ENCODE measurements at places on chromosomes 12 and 14. TPM values are rescaled to one million over a fixed set of nuclear protein-coding genes. Genes with fewer than 3 reads are reported as not detected.

DNA sequence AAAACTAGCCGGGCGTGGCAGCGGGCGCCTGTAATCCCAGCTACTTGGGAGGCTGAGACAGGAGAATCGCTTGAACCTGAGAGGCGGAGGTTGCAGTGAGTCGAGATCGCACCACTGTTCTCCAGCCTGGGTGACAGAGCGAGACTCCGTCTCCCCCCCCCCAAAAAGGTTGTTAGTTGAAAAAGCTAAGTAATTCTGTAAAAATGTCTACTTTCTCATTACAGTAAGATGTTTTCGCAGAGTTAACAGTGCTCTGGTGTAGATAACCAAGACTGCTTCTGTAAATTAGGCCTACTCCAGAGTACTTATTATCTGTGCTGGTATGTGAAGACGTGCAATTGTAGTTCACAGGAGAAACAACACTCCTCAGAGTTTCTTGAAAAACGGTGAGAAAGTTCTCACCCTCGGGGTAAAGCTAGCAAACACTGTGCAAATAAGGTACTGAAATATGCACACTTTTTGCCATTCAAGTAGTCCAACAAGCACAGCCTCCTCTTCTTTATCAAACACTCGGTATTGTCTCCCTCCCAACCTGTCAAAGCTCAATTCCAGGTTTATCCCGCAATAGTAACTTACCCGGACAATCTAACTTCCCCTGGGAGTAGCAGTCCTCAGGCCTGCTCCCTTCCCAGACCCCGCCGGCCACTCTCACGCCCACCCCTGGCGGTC lies 974 bp downstream of the BTBD7 start:
- no peak for DNase-seq

Gene RABGGTA
- total RNA-seq: 78.1 TPM

Gene RIMBP2
- 0.08 TPM for total RNA-seq

Gene B3GNT4
- total RNA-seq: 0.35 TPM

Gene NKX2-8
- 2.8 TPM for total RNA-seq

- DNase-seq: no peak
Measured at GRCh38 chr12:66653796-66654195, 25.1 kb downstream of the GRIP1 start.

Gene GPR84
- not detected for total RNA-seq

DNA sequence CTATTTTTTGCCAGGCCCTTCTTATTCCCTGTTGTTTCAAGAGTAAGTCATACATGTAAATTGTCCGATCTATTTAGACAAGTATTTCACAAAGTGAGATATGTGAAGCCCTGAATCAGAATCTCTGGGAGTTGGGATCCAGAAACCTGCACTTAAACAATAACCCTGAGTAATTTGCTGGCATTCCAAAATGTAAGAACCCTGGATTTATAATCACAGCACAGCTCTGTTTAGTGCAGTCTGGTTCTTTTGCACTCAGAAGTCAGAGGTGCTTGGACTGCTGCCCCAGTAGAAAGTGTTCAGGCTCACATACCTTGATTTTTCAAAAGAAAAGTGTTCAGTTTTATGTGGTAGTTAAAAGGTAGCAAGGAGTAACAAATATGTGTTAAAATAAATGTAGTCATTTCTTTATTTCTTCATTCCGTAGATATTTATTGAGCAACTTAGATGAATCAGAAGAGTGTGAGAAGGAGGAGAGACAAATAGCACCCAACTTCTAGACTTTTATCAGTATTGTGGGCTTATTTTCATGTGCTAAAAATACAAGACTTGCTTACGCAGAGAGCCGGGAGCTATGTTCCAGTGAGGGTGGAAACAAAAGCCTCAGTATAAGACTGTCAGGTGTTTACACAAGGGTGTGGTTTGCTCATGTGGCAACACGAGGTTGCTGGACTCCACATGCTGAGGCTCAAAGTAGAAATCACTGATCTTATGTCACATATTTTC lies 70.1 kb downstream of the SYNE2 start:
- DNase-seq: no peak

Gene CFAP251
- total RNA-seq: 1.9 TPM

DNA sequence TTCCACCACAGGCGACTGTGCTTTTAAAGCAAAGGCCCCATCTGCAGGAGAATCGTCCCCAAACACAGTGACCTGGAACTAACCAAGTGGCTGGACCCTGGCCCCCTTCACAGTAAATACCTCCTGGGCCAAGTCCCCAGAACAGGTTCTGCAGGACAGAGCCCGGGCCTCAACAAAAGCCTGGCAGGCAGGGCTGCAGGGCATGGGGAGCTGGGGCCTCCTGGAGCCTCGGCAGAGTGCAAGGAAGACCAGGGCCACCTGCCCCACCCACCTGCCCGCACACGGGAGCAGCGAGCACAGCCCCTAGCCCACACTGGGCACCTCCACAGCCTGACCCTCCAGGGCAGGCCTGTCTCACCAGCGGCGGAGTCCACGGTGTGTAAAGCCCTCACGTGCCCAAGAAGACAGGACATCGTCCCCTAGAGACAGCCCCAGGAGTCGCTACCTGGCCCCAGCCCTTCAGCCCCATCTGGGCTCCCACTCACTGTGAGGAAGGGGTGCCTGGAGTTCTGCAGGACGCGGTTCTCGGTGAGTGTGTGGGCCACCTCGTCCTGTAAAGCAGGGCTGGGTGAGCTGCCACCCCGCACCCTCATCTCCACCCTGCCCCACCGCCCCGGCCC lies 21.0 kb downstream of the AKT1 start:
- no peak for DNase-seq

DNA sequence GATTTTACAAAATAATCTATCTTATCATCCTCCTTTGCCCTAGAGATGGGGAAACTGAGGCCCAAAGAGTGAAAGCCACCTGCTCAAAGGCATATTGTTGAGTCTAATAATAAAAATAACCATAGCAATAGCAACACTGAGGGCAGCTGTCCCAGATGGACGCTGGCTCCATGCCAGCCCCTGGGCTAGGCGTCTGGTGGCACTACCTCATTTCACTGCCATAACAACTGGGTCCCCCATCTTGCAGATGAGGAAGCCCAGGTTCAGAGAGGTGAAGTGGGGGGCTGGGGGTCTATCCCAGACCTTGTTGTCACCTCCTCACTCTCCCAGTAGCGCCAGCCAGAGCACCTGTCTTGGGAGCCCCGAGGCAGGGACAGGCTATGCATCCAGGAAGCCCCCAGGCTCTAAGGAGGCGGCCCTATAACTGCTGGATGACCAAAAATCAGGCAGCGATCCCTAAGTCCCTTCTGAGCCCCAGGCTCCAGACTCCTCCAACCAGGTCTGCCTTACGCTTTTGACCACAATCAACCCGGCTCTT lies 12.8 kb downstream of the BDKRB2 start:
- DNase-seq: no peak

Gene HRK
- total RNA-seq: 0.23 TPM

GRCh38 chr14:102320033-102320660 lies 601 bp downstream of the ZNF839 start:
- no peak for DNase-seq

DNA sequence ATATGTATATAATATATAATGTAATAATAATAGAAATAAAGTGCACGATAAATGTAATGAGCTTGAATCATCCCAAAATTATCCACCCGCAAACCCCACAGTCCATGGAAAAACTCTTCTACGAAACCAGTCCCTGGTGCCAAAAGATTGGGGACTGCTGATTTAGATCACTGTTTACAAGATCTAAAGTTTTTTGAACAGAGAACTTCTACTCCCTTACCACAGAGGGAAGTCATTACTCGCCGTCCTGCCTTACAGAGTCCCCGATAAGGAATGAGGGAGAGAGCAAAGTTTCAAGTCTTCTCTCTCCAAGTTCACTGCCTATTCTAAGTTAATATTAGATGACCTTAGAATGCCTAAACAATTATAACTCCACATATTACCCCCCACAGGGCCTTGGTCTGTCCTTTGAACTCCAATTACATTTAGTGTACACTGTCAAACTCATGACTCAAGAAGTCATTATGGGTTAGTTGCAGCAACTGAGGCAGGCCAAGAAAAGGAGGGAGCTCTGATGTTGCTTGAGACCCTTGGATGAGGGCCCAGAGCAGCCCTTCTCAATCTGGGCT lies 21.8 kb upstream of the DHRS4 start:
- no peak for DNase-seq

- DNase-seq: no peak
Measured at GRCh38 chr12:30447061-30447750, 248.5 kb downstream of the IPO8 start.

Gene SARNP
- total RNA-seq: 58.0 TPM

DNA sequence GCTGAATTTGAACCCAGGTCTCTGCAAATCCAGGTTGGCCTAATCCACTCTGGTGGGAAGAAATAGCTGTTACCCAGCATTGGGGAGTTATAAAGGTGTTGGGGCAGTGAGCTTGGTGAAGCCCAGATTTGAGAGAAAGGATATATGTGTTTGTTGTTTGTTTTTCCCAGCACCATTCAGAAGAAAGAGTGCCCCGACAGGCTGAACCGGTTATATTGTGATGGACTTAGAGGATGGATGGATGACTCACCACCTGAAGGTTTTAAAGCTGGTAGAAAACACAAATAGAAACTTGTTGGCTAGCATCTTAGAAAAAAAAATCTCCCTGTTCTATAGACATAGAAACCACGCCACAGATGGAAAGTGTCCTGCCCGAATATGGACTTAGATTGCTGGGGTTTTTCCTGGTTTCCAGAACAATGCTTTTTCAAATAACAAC lies 404.6 kb downstream of the MED13L start:
- no peak for DNase-seq

Gene GUCY2C
- not detected for total RNA-seq

GRCh38 chr12:84741692-84742091 lies 170.9 kb downstream of the SLC6A15 start:
- DNase-seq: no peak

GRCh38 chr12:46933947-46934346 lies 108.2 kb upstream of the SLC38A4 start:
- DNase-seq: no peak

Gene PMCH
- not detected for total RNA-seq

- no peak for DNase-seq
Measured at GRCh38 chr12:57724936-57725740, 13.4 kb downstream of the AGAP2 start.

Gene DIO3
- 0.79 TPM for total RNA-seq

GRCh38 chr14:55580470-55581341 lies 699 bp downstream of the KTN1 start:
- DNase-seq: no peak

- no peak for DNase-seq
Measured at GRCh38 chr12:121794534-121795033, 1.1 kb upstream of the RHOF start.

Gene ACVRL1
- total RNA-seq: 17.2 TPM

Gene IFI27L1
- total RNA-seq: 7.4 TPM

GRCh38 chr12:33589576-33590114 lies 150.0 kb upstream of the SYT10 start:
- no peak for DNase-seq

DNA sequence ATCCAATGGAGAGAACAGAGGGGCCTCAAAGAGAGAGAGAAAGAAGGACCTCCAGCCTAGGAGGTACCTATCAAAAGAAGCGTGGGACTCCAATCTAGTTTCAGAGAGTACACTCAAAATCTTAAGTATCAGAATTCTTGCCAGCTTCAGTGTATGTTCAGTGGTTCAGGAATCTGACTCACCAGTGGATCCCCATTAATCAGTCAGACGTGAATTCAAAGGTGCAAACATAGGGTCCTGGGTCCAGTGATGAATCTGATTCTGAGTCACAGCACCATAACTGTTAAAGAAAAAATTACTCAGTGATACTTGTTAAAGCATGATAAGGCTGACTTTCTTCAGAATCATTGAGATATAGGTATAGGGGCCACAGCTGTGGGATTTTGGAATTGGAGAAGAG lies 33.2 kb downstream of the ETNK1 start:
- no peak for DNase-seq

Gene HOXC11
- total RNA-seq: not detected

GRCh38 chr14:77574446-77575115 lies 41.9 kb downstream of the SPTLC2 start:
- DNase-seq: no peak

DNA sequence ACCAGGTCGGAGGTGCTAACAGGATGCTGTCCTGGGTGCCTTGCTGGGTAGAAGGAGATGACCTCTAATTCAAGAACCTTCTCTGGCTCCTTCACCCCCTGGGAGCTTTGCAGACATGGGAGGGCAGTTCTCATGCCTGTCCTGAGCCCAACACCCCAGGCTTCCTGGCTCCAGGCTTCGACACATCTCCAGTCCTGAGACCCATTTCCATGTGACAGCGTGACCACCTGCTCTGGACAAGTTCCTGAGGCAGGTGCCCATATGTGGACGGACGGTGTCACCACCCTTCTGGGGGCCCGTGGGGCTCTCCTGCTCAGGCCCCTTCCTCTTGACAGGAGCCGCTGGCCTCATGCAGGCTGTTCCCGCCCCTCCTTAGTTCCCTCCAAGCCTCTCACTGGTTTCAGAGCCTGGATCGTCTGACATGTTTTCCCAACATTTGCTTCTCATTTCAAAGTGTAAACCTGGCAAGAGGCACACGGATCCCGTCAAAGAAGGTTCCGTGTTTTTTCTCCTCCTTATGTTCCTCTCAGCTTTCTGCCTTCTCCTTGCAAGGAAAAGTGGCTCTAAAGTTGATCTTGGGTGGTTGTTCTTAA lies 291.9 kb upstream of the RTL1 start:
- no peak for DNase-seq

Gene TDP1
- 24.5 TPM for total RNA-seq

Gene STXBP6
- total RNA-seq: 9.7 TPM

DNA sequence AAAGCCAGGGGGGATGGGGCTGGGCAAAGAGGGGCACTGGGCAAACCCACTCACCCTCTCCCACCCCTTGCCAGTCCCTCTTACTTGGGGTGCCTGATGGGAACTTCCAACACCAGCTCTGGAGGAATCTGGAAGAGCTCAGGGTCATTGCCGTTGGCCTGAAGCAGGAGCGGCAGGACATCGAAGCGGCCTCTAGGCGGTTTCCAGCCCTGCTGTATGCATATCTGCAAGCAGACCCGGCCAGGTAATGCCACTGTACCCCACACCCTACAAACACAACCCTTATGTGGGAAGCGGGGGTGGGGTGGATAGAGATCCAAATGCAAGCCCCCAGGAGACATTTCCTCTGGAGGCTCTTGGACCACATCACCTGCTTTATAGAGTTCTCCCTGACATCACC lies 83.6 kb downstream of the NOS1 start:
- no peak for DNase-seq

Gene GALNT4
- total RNA-seq: 6.8 TPM

DNA sequence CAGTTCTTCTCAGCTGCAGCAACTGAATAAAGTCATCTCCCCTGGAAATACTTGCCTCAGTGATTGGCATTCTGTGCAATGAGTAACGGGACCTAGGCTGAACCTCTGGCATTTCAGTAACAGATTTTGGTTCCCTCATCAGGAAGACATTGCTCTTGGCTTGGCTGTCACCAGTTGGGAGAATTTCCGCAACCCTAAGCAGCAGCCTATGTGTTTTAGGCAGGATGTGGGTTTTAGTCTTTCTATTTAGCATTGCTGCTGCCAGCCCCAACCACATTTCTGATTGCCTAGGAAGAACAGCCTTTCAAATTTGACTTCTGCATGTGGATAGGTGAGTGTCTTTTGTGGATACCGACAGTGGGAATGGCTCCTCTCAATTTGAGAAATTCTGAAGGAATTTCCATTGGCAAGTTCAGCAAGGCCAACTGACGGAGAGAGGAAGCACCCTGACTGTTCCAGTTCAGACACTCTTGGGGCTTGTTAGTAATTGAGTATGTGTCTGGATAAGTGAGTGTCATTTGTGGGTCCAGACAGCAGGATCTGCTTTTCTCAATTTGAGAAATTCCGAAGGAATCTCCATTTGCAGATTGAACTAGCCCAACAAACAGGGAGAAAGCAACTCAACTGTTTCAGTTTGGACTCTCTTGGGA lies 19.0 kb upstream of the CLEC2A start:
- no peak for DNase-seq

Gene TSPAN8
- total RNA-seq: 3.4 TPM

Gene KLRG1
- total RNA-seq: 2.7 TPM

- DNase-seq: no peak
Measured at GRCh38 chr14:89911010-89911919, 43.3 kb downstream of the EFCAB11 start.
